ENCODE measurements at places on chromosomes 5 and 9. TPM values are rescaled to one million over a fixed set of nuclear protein-coding genes. Genes with fewer than 3 reads are reported as not detected.

Gene MARCHF6
- total RNA-seq = 62.1 TPM

Gene ECSCR
- 24.6 TPM for total RNA-seq

Gene NEUROG1
- not detected for total RNA-seq

Gene IL9
- not detected for total RNA-seq

Gene SPINK7
- total RNA-seq = not detected

Gene PCDHB12
- 0.88 TPM for total RNA-seq

GRCh38 chr5:113221294-113222176 lies 213.3 kb downstream of the TSSK1B start:
- DNase-seq = no peak

GRCh38 chr5:54344653-54345052 lies 34.3 kb upstream of the ARL15 start:
- DNase-seq = no peak

GRCh38 chr9:91833878-91834255 lies 116.2 kb downstream of the ROR2 start:
- DNase-seq = no peak

DNA sequence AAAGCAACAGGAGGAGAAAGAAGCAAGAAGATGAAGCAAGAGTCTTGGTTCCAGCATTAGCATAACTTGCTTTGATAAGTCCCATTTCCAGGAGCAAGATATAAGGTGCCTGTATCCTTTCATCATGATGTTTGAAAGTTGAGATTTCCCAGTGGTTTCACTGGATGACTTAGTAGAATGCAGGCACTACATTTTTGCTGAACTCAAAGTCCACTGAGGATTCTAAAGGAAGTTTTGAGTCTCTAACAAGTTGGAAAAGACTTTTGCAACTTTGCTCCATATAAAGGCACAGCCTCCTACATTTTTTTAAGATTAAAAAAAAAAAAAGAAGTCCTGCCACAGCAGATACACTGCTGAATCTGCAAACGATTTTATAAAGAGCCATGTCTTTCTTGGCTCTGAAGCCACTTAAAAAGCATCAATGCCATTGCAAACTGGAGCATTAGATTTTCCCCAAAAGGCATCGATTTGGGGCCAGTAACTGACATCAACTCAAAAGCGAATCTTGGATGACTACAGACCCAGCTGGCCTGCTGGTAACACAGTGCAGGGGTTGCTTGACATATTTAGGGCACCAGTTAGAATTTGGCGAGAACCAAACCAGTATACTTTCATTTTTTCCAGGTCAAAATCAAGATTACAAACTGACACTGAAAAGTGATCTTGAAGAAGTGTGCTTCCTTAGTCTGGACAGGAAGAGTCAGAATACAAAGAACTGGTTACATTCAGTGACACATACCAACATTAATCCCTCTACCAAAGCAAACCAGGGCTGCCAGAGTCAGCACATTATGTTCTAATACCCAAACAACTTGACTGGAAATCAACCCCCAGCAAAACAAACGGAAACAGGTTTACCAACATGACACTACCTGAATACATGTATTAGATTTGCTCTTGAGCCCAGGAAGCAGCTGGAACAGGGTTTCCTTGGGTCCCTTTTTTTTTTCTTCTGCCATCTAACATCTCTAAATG lies 39.1 kb upstream of the KCNV2 start:
- no peak for DNase-seq

DNA sequence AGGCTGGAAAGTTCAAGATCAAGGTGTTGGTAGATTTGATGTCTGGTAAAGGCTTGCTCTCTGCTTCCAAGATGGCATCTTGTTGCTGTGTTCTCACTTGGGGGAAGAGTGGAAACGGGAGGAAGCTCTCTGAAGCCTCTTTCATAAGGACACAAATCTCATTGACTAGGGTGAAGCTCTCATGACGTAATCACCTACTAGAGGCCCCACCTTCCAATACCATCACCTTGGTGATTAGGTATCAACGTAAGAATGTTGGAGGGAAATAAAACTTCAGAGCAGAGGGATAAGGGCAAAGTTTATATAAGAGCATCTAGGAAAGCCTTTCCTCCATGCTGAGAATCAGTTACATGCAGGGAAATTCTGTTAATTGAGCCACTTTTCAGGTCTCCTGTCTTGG lies 15.4 kb upstream of the KLF9 start:
- DNase-seq = no peak

GRCh38 chr9:134165357-134166315 lies 1.3 kb upstream of the RNU6ATAC start:
- DNase-seq = peak; percentile 46

- DNase-seq = no peak
These were observed 24.5 kb downstream of the OSTF1 start for GRCh38 chr9:75112789-75113188.

GRCh38 chr9:26324786-26325443 lies 567.7 kb downstream of the CAAP1 start:
- DNase-seq = no peak

DNA sequence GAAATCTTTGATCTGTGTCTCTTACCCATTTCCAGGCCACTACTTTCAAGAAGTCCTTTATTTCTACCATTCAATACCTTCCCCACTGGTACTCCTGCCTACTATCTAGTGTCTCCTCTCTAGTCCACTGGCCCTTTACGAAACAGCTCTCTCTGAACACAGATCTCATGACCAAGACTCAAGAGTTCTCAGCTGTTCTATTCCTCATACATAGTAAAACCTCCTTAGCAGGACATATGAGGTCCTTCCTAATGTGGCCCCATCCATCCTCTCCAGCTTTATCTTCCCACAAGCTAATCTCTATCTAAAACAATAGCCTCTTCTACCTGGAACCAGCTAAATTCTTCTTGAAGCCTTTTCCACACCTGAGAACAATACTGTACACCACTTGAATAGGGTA lies 2.6 kb downstream of the TEX10 start:
- no peak for DNase-seq

DNA sequence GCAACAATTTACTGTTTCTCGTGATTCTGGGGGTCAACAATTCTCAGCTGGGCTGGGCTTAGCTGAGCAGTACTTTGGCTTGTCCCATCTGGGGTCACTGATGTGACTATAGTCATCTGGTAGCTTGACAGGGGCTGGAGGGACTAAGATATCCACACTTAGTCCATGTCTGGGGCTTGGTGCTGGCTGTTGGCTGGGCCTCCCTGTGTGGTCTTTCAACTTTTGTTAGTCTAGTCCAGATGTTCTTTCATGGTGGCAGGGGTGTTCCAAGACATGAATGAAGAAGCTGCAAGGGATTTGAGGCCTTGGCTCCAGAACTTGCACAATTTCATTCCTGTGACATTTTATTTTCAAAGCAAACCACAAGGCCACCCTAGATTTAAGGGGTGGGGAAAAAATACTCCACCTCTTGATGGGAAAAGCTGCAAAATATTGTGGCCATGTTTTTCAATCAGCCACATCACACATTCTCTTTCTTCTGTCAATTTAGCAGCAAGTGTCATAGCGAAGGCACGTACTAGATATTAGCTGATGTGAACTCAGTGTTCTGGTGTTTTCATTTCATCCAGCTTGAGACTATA lies 59.2 kb downstream of the TSSK1B start:
- no peak for DNase-seq

DNA sequence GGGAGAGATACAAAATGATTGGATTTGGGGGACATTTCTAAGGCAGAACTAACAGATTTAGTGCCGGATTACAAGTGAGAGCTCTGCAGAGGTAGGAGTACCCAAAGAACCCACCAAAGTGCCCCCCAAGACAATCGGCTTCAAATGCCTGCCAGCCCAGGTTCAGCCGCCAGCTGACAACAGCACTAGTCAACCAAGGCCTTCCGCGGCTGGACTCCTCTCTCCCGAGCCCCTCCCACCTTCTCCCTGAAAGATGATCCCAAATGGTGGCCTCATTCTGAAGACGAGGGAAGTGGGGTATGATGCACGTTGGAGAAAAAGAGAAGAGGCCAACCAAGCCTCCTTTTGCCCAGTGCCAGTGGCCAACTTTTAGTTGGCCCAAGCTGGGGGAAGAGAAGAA lies 210.4 kb upstream of the SLC30A5 start:
- DNase-seq = no peak

All from uterus (tissue), 4 donors.